ENCODE measurements at places on chromosomes 3 and 15.

GRCh38 chr3:129534428-129535027 is 6.1 kb downstream of the RHO start:
- DNase-seq: no peak

DNA sequence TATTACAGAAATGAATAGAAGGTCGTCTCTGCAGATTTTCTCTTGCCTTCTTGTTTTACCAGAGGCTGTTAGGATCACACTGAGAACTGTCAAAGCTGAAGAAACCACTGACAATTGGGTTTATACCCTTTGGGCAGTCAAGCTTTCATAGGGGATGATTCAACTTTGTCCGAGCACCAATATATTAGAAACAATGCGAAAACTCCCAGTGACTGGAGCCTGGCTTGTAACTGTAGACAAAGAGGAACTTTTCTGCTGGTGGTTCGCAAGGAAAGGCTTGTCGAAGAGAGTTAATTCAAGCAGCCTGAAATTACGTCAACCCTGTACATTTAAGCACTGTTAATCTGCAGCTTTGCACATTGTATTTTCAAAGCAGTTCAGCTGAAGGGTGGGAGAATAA is 193.2 kb upstream of the ZNF385D start:
- DNase-seq: no peak

DNA sequence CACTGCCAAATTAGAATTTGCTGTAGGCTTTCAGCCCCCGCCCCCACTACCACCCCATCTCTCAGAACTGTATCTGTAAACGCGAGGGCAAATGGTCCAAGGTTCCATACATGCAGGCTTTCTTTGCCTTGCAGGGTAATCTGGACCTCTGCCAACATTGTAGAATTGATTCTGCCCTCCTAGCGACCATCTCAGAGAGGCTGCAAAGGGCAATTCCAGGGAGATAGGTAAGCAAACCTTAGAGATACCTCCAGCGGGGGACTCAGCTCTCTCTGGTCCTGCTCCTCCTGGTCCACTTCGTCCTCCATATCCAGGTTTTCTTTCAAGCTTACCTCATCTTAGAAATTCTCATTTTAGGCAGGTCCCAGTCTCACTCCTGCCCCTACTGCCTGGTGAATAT is 64.4 kb downstream of the SLMAP start:
- no peak for DNase-seq

DNA sequence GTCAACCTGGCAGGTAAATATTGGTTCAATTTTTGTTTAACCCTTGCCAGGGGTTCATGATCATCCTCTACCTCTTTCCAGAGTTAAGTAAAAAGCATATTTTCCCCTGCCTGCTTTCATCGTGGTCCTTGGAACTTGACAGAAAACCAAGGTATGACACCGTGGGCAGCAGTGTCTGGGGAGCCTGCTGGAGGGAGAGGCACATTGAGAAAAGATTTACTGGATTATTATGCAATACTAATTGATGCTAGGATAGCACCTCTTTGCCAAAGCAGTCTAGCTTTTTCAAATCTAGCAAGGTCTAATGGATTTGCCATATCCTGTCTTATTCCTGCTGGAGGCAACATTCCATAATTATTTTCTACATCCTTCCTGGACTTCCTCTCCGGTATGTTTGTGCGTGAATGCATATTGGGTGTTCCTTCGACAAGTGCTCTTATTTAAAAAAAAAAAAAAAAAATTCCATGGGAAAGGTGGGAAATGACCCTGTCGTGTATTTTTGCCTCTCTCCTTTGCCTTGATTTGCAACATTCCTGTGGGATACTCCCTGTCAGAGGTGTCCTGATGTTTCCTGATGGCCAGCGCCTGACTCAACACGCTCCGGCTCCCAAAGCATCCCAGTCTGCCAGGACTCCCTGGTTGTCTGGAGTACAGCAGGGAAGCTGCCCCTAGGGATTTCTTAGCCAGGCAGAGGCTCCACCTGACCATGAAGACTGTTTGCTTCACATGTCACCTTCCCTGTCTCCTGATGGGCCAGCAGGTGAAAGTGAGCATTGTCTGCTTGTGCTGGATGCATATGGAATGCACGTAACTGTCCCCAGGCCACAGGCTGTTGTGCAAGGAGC is 6.3 kb downstream of the BHLHE40 start:
- DNase-seq: peak; percentile 92

GRCh38 chr15:58752716-58753115 is 3.2 kb upstream of the ADAM10 start:
- DNase-seq: no peak

Measured in RCC 7860 (cell line).